ENCODE measurements at places on chromosomes 2 and 18.

GRCh38 chr2:62203459-62203858 is 7.5 kb downstream of the B3GNT2 start:
- no peak for DNase-seq

DNA sequence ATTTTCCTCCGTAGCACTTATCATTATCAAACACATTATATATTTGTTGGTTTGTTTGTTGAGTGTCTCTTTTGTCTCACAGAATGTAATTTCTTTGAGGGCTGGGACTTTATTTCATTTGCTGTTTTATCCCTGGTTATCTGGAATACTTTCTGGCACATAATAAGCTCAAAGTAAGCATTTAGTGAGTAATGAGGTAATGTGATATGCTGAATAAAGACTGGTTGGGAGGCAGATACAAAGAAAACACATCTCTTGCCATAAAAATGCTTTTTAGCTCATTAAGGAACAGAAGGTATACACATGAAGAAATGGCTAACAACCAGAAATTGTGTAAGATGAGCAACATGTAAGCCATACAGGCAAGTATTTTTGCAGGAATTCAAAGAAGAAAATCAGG is 1411.8 kb downstream of the LRP1B start:
- no peak for DNase-seq

DNA sequence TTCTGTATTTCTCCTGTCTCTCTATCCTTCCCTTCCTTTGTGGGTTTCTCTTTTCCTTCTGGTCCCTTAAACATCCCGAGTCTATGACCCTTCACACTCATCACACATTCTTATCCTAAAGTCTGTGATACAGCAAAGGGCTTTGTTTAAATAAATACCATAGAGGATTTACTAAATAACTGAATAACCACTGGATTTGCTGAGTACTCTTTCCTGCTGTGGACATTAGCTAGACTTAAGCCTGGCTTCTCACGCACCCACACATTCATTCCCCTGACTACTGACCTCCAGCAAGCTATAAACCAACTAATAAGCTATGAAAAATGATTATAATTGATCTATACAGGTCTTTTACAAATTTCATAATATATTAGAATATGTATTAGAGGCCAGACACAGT is 76.6 kb downstream of the COL4A3 start:
- DNase-seq = no peak

- DNase-seq = no peak
Observed at GRCh38 chr2:16677875-16678274, 12.2 kb upstream of the CYRIA start.

GRCh38 chr2:229795058-229795457 is 80.7 kb upstream of the DNER start:
- DNase-seq = no peak

GRCh38 chr2:31386172-31386571 is 28.4 kb downstream of the XDH start:
- no peak for DNase-seq

DNA sequence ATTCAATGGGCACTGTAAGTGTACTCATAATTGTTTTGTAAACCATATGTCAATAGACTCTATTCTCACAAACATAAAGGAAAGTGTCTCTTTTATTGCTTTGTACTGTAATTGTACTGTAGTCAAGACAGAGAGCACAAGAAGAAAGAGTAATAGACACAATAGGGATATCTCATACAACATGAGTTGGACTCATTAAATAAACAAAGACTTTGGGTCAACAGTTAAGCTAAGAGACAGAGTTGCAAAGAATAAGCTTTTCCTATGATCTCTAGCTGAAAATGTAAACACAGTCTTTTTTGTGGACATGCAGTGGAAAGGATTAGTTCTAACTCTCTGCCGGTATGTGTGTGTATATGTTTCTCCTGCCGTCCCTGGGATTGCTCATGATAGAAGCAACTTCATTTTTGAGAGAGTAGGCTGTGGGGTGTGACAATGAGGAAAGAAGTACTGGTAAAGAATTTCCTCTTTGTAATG is 13.9 kb upstream of the KYNU start:
- no peak for DNase-seq

GRCh38 chr2:213862407-213863076 is 548.3 kb upstream of the VWC2L start:
- DNase-seq = no peak

DNA sequence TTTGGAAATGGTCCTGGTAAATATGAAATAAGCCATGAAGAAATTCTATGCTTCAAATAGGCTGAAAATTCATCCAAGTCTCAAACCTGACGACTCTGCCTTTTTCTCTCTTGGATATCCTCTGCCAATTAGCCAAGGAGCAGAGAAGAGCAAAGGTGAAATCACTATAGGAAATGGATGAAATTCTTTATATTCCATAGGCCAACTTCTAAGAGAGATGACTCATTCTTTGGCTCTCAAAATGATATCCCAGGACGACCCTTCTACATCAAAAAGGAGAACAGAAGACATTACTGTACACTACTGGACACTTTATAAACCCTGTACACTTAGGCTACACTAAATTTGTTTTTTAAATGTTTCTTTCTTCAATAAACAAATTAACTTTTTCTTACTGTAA is 22.7 kb downstream of the PDE1A start:
- no peak for DNase-seq

GRCh38 chr2:238989484-238989883 is 141.6 kb downstream of the TWIST2 start:
- DNase-seq = no peak

DNA sequence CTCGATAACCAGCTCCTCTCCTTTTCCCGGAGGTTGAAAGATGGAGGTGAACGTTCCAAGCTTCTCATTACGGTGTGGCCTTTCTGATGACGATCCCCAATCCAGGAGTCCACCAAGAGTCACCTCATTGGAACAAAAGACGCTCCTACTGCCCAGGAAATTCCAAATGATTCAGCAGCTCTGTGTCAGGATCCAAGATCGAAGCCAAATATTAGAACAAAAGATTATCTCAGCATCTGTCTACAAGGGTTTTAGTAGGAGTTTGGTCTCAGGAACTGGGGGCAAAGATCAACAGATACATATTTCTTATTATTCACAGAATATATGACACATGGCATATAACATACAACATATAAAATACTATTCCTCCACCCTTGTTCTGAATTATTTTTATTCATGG is 161.1 kb upstream of the RAB12 start:
- no peak for DNase-seq

- DNase-seq = no peak
Observed at GRCh38 chr2:226548732-226549131, 250.9 kb downstream of the IRS1 start.

GRCh38 chr2:10785260-10785659 is 27.3 kb downstream of the PDIA6 start:
- no peak for DNase-seq

- DNase-seq = no peak
Observed at GRCh38 chr2:9232886-9233285, 26.3 kb downstream of the ASAP2 start.

- no peak for DNase-seq
Observed at GRCh38 chr2:81940266-81940955, 1635.9 kb upstream of the LRRTM1 start.

DNA sequence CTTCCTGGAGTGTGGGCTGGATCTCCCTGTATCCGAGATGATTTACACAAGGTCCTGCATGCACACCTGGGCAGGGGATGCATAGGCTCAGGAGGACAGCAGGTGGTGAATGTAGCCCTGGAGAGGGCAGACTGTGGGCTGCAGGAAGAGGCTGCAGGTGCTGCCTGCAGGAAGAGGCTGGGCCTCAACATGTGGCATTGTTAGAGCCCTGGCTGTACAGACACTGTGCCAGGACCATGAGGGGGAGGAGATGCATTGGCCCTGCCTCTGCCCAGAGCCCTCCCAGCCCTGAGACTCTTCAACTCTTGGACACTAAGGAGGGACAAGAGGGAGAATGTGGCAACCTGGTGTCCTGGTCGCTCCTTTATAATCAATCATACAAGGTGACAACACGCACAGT is 392.8 kb downstream of the TNS1 start:
- DNase-seq = peak; percentile 98

GRCh38 chr2:20361893-20362292 is 11.2 kb upstream of the PUM2 start:
- DNase-seq = no peak

- DNase-seq = no peak
Observed at GRCh38 chr2:103960129-103960513, 893.8 kb upstream of the POU3F3 start.

DNA sequence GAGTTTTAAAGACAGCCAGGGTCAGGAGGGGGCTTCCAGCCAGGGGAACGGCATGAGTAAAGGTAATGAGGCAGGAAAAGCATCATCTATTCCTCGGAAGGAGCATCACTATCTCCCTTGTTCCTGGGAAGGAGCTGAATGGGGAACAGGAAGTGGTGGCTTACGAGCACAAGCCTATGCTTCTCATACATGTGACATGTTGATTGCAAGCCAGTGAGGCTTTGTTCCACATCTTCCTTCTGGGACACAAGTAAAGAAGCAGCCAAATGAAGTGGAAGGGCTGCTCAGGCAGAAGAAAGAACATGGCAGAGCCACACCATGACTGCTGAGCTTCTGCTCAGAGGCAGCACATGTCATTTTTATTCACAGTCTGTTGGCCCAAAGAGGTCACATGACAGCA is 15.1 kb upstream of the LMAN1 start:
- DNase-seq = no peak

DNA sequence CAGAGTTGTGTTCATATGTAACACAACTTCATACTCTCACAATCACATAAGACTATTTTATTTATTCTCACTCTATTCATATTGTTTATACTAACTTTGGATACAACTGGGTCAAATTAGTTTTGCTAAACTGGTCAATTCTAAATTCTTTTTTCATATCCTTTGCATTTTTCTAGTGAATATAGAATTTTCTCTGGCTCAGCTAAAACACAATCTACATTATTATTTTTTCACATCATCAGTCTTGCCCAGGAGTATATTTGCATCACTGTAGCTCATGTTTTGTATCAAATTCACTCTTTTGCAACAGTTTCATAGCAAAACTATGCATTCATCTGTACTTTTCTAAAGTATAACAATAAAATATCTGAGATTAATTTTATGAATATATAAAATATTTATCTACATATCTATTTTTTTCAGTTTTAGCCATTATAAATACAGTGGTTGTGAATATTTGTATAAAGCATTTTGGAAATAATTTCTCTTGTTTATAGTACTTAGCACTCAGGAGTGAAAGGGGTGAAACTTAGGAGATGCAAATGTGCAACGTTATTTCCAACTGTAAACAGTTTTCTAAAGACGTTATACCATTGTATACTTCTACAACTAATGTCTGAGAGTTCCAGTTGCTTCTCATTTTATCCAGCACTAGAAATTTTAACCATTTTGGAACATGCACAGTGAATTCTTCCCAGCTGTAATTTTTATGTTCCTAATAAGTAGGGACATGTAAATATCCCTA is 854.6 kb downstream of the CBLN2 start:
- DNase-seq = no peak

DNA sequence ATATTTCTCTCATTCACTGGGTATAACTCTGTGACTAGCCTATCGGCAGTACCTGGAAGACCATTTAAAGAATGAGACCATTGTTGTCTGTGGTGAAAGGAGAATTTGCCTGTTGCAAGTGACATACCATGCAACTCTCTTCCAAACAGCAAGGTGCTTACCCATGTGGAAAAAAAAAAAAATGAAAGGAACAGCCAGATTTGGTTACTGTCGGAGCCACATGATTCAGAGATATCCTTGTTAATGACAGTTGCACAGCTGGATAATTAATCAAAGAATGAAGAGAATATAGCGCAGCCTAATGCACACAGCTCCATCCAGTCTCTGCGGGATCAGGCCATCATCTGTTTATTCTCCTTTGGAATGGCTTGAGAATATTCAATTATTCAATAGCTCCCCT is 141.8 kb downstream of the HRH4 start:
- DNase-seq = no peak

DNA sequence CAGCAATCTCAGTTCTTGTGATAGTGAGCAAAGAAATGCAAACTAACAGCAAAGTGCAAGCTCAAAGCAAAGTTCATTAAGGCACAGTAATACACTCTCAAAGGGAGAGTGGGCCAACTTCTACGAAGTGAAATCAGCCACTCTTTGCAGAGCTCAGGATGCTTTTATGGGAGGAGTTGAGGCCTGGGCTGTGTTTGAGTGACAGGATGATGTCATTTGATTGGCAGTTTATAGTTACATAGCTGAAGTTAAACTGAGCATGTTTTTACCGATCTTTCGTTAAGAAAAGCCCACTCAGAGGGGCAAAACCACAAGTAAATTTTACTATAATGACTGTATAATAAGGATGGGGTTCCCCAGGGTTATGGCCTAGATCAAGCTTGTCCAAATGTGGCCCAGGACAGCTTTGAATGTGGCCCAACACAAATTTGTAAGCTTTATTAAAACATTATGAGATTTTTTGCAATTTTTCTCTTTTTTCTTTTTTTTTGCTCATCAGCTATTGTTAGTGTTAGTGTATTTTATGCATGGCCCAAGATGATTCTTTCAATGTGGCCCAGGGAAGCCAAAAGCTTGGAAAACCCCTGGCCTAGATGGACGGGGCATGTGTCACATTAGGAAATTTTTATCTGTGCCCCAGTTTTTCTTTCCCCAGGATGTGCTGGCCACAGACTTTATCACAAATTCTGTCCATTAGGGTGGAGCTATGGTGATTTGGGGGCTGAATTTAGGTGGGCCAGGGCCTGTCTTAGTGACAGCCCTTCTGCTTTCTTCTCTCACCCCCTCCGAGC is 8.3 kb upstream of the DNAH7 start:
- DNase-seq = no peak

DNA sequence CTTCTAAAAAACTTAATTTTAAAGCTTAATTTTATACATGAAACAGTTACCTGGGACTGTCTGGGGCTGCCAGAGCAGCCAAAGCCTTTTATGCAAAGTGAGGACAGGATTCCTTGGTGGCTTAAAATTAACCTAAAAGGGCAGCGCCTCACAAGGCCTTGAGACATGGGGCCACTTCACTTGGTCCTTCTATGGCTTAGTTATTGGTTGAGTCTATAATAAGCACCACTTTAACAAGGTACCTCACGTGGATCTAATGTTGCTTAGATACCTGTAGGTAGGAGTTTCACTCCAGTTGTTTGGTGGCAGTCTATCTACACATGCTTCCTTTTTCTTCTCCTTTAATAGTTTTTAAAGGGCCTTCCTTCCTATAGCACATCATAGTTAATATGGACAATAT is 51.6 kb downstream of the EIF2AK3 start:
- no peak for DNase-seq

DNA sequence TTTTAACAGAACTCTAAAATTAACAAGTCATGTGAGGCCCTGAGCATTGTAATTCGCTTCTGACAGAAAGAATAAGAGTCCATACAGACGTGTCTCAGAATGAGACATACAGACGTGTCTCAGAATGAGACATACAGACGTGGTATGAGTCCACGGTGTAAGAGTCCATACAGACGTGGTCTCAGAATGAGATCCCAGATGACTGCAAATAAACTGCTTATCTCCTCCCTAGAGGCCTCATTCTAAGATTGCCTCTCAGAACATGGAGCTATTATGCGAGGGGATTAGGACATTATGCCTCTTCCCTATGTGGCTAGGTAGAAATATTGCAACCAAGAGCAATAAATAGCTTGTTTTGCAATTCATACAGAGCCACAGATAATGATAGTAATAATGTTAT is 63.9 kb downstream of the NEB start:
- DNase-seq = no peak

DNA sequence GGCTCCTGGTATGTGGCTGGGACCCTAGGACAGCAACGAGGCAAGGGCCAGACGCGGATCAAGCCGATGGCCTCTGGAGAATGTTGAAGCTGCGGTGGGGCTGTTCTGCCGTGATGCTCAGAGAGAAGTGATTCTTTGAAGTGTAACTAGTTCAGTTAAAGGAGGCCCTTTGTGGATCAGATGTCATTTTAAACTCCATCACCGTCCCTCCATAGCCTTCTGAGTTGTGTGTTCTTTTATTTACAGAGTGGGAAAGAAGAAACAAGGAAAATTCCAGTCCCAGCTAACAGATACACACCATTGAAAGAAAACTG is 403 bp downstream of the PNO1 start:
- no peak for DNase-seq

Measured in NCI-H510A (cell line).